ENCODE measurements at places on chromosomes 6 and 20.
A peak's percentile ranks its signal among the peaks of the same experiment; 100 is the strongest.

GRCh38 chr20:19915111-19915798 is 101.9 kb upstream of the NAA20 start:
- no peak for DNase-seq

DNA sequence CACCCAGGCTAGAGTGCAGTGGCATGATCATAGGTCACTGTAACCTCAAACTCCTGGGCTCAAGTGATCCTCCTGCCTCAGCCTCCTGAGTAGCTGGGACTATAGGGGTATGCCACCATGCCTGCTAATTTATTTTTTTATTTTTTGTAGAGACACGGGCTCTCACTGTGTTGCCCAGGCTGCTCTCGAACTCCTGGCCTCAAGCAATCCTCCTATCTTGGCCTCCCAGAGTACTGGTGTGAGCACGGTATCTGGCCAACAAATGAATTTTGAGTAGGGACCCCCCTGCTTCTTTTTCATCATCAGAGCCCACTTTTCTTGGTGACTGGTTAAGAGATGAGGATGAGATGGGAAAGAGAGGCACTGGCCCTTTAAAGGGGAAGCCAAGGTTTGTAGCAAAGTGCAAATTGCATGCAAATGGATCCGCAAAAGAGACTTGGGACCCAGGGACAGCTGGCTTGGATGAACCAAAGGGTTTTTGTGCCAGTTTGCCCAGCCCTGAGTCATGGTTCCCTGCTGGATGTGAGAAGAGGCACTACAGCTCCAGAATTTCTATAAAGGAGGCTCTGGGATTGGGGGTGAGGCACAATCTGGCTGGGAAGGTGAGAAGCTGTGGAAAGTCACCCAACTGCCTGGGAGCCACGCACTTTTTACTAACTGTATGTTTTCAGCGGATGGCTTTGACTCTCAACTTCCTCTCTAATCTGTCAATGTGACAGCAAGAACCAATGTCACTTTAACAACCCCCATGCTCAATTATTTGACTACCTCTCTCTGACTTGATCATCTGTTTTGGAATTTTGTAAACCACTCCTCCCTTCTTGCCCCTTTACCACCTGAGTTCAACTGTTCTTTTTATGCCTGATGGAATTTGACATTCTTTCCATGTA is 58.7 kb upstream of the RNF24 start:
- DNase-seq, result no peak

- DNase-seq, result no peak
Observed at GRCh38 chr6:120302041-120302440, 952.5 kb upstream of the MAN1A1 start.

DNA sequence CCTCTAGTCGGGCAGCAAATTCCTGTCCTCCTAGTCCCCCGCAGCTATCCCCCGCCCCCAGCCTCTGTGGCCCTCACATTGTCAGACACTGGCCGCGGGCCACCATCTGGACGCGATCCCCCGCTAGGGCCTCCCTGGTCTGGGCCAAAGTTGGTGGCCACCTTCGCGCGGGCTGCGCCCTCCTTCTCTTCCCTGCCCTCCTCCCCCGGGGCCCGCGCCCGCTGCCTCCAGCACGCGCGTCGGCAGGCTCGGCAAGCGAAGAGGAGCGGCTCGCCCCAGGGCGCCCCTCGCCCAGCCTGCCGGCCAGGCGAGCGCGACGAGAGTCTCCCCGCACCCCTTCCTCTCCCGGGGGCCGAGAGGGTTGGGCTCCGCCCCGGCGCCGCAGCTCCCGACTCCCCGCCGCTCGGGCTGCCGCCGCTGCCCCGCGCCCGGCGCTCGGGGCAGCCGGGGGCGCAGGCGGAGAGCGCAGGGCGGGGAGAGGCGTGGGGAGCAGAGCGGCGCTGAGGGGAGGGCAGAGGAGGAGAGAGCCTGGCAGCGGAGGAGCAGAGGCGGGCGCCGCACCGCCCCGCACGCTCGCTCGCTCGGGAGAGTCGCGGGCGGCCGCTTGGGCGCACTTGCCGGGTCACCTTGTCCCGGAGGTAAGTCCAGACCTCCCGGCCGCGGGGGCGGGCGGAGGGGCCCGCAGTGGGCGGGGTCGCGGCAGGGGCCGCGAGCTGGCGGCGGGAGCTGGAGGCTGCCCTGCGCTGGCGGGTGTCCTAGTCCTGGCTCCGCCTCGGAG is at the start of gene SYNDIG1:
TSS of gene SYNDIG1 (plus strand) at position 514 of the 778 bp plus-strand sequence. CDS start 73,469 bp downstream, outside the sequence.
- no peak for DNase-seq

- DNase-seq, result no peak
Observed at GRCh38 chr6:139981768-139982181, 607.3 kb upstream of the CITED2 start.

- no peak for DNase-seq
Observed at GRCh38 chr6:101116337-101116736, 235.2 kb upstream of the ASCC3 start.

GRCh38 chr20:15889061-15889460 is 684.2 kb downstream of the KIF16B start:
- DNase-seq, result no peak

GRCh38 chr20:4324611-4325243 is 309.4 kb upstream of the RNF24 start:
- no peak for DNase-seq

DNA sequence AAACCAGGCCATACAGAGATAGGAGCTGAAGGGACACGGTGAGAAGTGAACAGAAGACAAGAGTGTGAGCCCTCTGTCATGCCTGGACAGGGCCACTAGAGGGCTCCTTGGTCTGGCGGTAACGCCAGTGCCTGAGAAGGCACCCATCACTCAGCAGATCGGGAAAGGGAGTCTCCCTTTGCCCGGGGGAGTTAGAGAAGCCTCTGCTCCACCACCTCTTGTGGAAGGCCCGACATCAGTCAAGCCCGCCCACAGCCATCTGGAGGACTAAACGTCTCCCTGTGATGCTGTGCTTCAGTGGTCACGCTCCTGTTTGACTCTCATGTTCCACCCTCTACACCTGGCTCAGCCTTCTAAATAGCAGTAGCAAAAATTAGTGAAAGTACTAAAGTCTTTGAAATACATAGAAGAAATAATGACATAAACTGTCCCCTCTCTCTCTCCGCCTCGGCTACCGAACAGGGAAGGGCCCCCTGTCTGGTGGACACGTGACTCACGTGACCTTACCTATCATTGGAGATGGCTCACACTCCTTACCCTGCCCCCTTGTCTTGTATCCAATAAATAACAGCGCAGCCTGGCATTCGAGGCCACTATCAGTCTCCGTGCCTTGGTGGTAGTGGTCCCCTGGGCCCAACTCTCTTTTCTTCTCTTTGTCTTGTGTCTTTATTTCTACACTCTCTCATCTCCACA is 66.7 kb downstream of the RPP21 start:
- DNase-seq, result peak; percentile 4

DNA sequence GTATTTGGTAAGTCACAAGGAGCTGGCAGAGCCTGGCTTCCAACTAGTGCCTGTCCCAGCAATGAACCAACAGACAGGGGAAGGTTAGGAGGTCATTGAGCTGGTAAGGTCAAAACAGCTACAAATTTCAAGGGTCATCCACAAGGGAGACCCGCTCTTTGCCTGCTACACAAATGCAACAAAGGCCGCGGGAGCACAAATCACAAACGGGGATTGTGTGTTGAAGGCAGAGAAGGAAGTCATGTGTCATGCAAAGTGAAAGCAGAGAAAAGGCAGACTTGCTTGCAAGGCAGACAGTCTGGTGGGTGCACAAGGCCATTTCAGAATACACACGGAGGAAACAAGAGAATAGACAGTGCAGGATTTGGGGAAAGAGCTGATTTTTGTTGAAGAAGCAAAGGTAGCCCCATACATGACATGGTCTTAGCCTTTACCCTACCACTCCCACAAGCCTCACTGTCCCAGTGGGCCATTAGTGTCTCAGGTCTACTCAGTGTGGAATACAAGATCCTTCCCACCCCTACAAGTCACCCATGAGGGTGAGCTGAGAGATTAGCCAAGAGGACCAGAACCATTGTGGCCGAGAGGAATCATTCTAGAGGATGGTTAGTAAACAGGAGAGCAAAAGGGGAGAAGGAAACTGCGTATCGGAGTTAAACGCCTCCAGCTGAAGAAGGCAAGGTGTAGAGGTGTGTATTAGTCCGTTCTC is 18.1 kb upstream of the SAMHD1 start:
- DNase-seq, result no peak

DNA sequence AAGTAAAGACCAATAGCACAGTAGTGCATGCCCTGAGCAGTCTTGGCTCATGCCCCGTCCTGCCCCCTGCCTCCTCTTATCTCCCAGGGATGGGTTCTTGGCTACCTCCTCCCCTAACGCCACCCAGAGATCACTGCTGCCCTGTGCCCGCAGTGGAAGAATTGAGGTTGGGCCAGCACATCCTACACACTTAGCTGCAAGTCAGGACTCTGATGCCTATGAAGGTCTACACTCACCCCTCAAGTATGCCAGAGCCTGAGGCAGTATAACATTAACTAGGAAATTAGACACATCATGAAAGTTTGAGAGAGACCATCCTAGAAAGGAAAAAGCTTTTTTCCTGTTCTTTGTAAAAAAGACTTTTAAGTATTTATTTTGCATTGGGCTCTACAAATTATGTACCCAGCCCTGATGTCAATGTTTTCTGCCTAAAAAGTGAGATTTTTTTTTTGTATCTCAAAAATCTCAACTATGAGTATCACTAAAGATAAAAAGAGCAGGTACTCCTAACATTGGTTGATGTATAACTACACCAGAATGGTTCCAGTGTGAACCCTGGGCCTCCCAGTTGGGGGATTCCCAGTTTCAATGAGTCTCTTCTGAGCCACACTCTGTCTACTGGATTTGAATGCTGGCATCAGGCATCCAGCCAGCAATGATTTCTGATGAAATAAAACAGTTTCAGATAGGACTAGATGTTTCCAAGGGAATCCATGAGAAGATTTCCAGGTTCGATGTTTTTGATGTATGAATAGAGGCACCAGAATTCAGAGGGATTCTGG is 115.4 kb downstream of the ISM1 start:
- DNase-seq, result no peak

GRCh38 chr20:15700147-15700765 is 873.0 kb downstream of the KIF16B start:
- no peak for DNase-seq

- no peak for DNase-seq
Observed at GRCh38 chr20:59022754-59023153, 3.5 kb downstream of the TUBB1 start.

DNA sequence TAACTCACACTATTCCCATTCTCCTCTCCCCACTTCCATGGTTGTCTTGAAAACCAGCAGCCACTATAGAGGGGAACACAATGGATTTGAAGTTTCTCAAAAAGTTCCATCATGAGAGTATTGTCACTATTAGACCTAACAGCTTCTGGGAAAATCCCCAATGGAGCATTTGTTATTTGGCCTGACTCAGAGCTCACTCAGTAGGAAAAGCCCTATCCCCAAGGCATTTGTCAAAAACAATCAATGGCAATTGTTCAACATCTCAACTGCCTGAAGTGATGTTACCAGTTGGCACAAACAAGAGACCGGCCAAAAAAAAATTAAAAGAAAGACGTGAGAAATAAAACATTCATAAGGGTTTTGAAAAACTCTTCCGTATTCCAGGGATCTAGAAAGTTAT is 98.8 kb downstream of the MYLK4 start:
- no peak for DNase-seq

GRCh38 chr6:100096936-100097335 is 102.9 kb upstream of the MCHR2 start:
- DNase-seq, result no peak

GRCh38 chr20:36812594-36813463 is 39.3 kb upstream of the DSN1 start:
- no peak for DNase-seq

GRCh38 chr20:48924756-48925109 is 3.2 kb downstream of the ARFGEF2 start:
- no peak for DNase-seq

DNA sequence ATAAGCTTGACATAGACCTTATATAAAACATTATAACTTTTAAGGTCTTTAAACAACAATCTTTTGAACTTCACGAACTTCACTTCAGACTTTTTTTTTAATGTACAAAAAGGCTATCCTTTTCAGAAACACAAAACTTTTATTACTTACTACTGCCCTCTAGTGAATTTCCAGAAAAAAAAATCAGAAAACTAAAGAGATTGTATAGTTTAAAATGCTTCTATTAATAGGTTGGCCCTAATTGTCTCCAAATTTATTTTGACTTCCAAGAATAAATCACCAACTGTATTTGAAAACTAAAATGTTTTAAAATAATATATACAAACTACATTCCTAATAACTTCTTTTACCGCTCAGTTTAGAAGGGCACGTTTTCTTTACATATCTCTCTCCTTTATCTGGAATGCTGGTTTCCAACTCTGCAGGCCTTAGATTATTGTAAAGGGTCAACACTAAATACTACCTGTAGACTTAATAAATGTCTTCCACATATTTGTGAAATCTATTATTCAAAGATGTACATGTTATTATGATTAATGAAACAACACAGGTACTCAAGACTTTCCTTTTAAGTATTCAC is 66.8 kb downstream of the LMBRD1 start:
- peak; percentile 0 for DNase-seq

DNA sequence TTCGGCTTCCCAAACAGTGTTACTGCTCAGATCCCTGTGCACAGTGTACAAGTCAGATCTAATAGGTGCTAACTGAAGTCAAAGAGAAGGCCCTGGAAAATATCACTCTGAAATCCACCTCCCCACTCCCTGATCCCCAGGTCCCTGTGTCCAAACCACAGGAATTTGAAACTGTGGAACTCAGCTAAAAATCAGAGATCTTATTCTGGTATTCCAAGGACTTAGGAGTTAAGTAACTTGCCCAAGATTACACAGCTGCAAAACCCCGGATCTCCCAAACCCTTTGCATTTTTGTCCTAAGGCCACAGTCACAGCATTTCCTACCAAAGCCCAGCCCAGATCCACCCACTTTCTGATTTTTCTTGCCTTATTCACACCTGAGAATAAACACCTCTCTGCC is 32.3 kb upstream of the SLC23A2 start:
- no peak for DNase-seq

GRCh38 chr6:18674346-18674745 is 287.2 kb downstream of the RNF144B start:
- no peak for DNase-seq

DNA sequence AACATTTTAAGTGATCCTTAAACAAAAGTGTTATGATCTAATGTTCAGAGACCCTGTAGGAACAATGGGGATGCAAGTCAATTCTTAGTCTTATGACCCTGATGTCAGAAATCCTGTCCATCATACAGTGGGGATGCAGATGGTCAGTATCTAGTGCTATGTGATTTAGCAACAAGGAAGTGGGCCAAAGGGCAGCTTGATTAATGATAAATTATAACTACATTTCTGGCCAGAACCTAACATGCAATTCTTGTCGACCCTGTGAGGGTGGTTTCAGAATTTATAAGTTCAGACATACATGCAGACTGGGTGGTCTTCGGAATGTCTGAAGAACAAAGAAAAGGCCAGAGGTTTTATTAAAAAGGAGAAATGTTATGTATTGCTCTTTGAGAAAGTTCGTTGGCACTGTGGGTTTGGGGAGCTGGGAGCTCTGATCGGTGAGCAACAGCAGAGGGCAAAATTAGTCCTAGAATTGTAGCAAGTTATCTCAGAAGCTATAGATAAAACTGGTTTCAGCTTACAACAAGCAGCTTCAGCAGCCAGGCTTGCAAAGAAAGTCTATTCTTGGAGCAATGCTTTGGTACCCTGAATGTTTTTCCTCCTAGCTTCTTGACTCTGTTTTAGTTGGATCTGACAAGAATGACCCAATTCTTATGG is 50.8 kb downstream of the RPF2 start:
- DNase-seq, result no peak

Measured in dermis microvascular lymphatic vessel endothelial cell (primary cell).